ENCODE measurements at places on chromosomes 6 and 20. TPM values are rescaled to one million over a fixed set of nuclear protein-coding genes. Genes with fewer than 3 reads are reported as not detected.

DNA sequence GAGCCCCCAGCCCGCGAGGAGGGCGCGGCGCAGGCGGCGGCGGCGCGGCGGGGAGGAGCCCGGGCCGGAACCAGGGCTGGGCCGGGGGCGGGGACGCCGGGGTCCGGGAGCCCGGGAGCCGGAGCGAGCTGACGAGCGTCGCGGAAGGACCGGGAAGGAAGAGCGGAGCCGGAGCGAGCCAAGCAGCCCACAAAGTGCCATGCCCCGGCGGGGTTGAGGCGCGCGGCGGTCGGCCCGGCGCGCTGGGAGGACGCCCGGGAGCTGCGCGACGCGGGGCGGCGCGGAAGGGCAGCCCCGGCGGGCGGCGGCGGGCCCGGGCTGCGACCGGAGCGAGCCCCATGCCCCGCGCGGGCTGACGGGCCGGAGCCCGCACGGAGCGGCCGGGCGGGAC, 289 bp downstream of the FOXP4 start:
- peak; percentile 85 for DNase-seq

- no peak for DNase-seq
These were observed 28.0 kb upstream of the MLIP start for GRCh38 chr6:54083287-54083686.

- no peak for DNase-seq
These were observed 2.0 kb downstream of the TRAF3IP2 start for GRCh38 chr6:111603685-111604084.

DNA sequence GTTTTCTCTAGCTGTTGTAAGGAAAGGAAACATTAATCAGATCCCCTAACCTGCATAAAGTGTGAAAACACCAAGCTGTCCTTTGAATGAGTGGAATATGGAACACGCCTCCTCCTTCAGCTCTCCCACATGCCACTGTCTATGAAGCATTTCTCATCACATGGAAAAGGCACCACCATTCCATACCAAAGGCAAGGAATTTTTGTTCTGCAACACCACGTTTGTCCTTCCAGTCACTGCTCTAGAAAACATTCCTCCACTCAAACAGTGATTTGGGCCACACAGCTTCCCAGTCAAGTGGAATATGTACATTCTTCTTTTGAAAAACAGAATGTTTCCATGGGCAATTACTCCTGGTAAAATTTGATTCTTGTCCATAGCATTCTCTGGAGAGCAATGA, 120.1 kb downstream of the OPRM1 start:
- DNase-seq: no peak

- no peak for DNase-seq
These were observed 59.4 kb upstream of the CITED2 start for GRCh38 chr6:139433631-139434419.

GRCh38 chr6:17093686-17094085, 8.2 kb upstream of the STMND1 start:
- DNase-seq: no peak

GRCh38 chr6:2651536-2651935, 99.2 kb downstream of the MYLK4 start:
- no peak for DNase-seq

- DNase-seq: no peak
These were observed 33.8 kb downstream of the DLGAP4 start for GRCh38 chr20:36339646-36340592.

DNA sequence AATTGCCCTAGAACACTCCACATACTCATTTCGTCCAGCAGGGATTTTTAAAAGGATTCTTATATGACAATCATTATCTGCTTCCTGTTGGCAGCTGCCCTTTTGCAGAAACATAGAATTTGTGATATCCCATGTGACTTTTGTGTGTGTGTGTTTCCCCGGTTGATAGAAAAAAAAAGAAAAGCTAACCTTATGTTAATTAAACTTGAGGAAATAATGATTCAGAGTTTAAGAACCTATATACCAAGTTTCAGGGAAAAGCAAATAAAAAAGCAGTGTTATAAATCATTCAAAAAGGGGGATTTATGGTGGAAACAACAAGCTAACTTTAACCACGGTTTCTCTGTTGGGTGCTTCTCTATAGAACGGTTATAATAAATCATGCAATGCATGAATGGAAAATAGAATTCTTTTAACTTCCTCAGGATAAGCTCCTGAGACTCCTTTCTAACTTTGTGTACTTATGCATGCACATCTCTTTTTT, 826.9 kb upstream of the EYS start:
- no peak for DNase-seq

Gene CRYBG1
- 4.6 TPM for total RNA-seq

Gene OPN5
- total RNA-seq: not detected

Gene UNC5CL
- 0.42 TPM for total RNA-seq

Gene FRK
- 5.1 TPM for total RNA-seq

Gene RNF182
- 0.24 TPM for total RNA-seq
